DMS53 (cell line): ENCODE measurements at places on chromosomes 16 and 17.

- peak; percentile 14 for DNase-seq
These were observed 83.9 kb upstream of the IRX5 start for GRCh38 chr16:54846766-54847165.

GRCh38 chr17:570388-570787, 144.3 kb downstream of the VPS53 start:
- DNase-seq = no peak

- no peak for DNase-seq
These were observed 32.4 kb downstream of the TMEM235 start for GRCh38 chr17:78263736-78264340.

DNA sequence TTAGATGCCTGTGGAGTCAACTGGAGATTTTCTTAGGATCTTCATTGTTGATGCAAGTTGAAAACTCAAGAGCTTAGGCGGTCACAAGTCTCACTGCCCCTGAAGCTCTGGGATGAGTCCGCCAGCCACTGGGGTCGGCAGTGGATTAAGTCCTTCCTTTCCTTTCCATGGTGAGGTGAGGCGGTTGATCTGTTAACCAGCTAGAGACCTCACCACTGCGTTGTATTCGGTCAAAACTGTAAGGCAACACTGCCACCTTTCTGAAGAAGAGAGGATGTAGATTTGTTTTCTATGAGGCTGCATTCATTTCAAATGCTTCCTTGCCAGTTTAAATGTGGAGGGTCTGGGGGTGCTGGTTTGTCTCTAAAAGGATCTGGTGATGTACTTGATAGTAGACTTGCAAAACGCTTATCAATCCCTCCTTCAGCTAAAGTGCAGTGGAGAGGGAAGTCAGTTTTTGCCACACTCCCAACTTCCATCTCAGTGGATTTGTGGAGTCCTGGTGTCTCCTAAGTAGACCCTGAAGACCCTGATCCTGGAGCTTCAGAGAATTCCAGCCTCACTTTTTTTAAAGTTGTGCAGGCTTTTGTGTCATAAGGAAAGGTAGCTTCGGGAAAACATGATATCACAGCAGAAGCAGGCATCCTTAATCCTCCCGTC, 1.7 kb downstream of the MYOCD start:
- peak; percentile 1 for DNase-seq

- DNase-seq = peak; percentile 66
These were observed 18.6 kb downstream of the FLOT2 start for GRCh38 chr17:28878981-28879380.

DNA sequence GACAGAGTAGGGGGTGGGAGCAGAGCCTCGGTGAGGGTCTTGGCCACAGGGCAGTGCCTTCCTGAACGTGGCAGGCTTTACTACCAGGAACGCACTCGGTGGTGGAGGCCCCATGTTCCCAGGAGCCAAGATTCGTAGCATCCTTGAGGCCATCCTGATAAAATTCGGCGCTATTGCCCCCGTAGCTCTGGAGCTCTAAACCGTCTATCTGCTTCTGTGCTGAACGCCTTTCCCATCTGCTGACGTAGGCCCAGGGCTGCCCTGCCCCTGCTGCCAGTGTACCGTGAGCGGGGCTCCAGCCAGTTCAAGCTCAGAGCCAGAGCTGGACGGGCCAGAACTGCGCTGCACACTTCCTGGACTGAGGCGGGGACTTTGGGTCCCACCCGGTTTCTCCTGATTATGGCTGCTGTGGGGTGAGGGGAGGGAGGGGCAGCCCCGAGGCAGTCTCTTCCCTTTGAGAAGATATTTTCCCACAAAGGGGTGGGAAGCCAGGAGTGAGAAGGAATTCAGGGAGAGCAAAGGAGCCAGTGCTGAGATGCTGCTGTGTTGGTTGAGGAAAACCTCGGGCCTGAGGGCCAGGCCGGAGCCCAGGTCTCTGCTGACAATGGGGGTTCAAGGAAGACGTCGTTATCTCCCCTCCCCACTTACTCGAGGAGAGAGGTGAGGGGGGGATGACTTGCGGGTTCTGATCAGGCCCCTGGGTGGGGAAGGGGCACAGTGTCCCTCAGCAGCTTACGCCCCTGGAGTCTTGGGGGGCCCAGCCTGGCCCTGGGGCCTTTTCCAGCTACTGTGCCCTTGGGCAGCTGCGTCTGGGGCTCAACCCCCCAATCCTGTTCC, 29.4 kb downstream of the OR1D5 start:
- no peak for DNase-seq

GRCh38 chr16:57534881-57535658, 1.3 kb downstream of the CCDC102A start:
- DNase-seq = no peak

DNA sequence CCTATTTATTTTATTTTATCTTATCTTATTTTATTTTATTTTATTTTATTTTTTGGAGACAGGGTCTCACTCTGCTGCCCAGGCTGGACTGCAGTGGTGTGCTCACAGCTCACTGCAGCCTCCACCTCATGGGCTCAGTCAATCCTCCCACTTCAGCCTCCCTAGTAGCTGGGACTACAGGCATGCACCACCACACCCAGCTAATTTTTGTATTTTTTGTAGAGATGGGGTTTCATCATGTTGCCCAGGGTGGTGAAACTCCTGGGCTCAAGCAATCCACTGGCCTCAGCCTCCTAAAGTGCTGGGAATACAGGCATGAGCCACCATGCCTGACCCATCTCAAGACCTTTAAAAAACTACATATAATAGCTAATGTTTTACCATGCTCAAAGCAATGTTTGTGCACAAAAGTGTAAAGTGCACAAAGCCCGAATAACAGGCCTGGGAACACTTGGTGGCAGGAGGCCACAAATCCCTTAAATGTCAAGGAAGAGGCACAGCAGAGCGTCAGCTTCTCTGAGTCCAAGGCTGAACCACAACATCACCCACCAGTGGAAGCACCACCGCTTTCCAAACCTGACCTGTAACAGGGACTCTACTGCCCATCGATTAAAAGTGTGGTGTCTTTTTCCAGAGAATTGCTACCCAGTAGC, 30.6 kb upstream of the SLC39A11 start:
- DNase-seq = no peak

- no peak for DNase-seq
These were observed 91.6 kb downstream of the ABCC6 start for GRCh38 chr16:16131659-16132058.

DNA sequence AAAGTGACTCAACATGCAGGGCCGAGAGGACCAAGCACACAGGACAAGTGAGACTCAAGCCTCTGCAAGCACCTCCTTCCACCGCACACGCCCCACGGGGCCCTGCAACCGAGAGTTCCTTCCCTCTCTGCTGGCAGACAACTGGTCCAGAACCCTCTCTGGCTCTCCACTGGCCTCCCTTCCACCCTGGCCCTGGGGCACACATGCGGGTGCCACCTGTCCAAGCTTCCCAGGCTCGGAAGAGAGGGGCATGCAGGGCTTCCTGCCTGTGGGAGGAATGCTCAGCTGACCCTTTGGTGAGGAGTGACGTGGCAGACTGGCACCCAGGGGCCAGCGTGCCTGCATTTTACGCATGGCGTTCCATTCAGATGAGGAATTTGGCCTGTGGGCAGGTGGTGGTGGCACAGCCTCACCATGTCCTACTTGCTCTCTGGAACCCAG, 59.8 kb downstream of the PIPOX start:
- DNase-seq = no peak

DNA sequence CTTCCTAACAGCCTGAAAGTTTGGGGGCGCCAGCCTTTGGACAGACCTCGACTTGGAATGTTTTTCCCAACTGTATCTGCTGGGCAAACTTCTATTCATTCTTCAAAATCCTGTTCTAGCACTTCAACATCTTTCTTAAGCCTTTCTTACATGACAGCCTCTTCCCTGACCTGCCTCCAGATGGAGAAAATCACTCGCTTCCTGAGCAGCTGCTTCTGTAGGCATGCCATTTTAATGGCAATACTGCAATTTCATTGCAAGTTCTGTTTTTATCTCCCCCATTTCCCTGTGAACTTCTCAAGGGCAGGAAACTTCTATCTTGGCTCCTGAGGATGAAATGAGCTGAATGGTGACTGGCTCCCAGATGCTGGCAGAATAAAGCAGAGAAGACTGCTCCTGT, 128.8 kb upstream of the ASIC2 start:
- DNase-seq = no peak

GRCh38 chr17:39845052-39845846, 18.9 kb downstream of the IKZF3 start:
- no peak for DNase-seq

DNA sequence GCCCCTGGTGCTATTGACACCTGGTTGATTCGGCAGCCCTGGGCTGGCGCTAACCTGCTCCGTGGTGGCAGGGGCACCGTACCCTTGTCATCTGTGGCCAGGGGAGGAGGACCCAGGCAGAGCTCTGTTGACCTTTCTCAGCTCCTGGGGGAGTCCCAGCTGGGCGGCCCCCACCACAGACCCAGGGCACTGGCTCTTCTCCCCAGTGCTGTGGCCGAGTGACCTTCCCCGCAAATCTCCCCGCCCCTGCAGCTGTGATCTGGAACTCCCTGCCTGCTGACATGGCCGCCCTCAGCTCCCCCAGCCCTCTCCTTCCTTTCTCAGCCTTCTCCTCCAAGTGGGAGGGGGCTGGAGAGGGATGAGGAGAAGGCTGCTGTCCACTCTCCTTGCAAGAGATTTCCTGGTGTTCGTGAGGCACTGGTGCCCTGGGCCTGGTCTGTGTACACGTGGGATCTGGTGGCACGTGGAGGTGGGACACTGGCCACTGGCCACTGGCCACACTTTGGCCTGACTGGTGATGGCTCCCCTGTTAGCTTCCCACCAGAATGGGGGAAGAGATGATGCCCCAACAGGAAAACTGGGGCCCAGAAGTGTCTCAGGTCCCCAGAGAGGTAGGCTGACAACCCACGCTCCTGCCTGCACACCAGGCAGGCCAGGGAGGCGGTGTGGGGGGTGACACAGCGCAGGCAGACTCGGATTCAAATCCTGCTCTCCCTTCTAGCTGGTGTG, 8.2 kb downstream of the FMNL1 start:
- no peak for DNase-seq

- DNase-seq = no peak
These were observed 335.9 kb upstream of the TNRC6C start for GRCh38 chr17:77622647-77623046.

GRCh38 chr16:12557786-12558185, 245.9 kb downstream of the CPPED1 start:
- DNase-seq = no peak

- DNase-seq = no peak
These were observed 4.8 kb upstream of the CDK5RAP3 start for GRCh38 chr17:47966079-47966519.

- DNase-seq = peak; percentile 64
These were observed 9.9 kb downstream of the CYGB start for GRCh38 chr17:76527430-76528111.

GRCh38 chr17:42878123-42878880, 22.3 kb upstream of the G6PC1 start:
- DNase-seq = peak; percentile 88

GRCh38 chr17:43028221-43028861, 3.3 kb downstream of the RND2 start:
- DNase-seq = no peak

DNA sequence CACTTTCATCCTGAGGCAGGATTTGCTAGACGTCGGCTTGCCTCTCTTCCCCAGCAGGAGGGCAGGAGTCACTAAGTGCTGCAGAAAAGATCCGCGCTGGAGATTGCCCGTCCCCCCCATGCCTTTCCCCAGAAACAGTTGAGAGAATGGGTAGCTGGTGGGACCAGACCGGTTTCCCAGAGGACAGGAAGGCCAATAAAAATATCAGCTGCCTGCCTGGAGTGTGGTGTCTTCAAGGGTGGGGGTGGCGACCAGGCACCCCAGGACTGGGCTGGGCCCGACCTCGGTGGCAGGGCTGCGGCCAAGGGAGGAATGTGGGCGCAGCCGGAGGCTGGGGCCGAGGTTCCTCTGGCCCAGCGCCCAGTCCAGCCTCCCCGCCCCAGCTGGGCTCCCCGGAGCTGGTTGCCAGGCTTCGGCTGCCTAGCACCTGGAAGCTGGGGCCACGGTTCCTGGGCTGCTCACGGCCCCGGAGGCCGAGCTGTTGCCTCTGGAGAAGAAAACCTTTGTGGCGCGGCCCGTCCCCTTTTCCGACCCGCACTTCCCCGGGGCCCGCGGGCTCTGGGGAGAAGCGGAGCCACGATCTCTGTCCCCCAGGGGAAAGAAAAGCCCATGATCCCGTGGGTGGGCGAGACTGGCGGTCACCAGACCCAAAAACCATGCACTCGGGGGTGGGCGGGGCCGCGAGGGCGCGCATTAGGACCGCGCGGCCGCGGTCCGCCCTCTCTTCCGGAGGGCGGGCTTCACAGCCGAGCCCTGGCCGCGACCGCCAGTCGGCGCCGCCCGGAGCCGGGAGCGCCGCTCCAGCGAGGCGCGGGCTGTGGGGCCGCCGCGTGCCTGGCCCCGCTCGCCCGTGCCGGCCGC, at the start of gene TRAF4:
Gene TRAF4 (plus strand): TSS at position 769 of the 861 bp plus-strand sequence. CDS start 102 bp downstream, outside the sequence.
- peak; percentile 88 for DNase-seq

DNA sequence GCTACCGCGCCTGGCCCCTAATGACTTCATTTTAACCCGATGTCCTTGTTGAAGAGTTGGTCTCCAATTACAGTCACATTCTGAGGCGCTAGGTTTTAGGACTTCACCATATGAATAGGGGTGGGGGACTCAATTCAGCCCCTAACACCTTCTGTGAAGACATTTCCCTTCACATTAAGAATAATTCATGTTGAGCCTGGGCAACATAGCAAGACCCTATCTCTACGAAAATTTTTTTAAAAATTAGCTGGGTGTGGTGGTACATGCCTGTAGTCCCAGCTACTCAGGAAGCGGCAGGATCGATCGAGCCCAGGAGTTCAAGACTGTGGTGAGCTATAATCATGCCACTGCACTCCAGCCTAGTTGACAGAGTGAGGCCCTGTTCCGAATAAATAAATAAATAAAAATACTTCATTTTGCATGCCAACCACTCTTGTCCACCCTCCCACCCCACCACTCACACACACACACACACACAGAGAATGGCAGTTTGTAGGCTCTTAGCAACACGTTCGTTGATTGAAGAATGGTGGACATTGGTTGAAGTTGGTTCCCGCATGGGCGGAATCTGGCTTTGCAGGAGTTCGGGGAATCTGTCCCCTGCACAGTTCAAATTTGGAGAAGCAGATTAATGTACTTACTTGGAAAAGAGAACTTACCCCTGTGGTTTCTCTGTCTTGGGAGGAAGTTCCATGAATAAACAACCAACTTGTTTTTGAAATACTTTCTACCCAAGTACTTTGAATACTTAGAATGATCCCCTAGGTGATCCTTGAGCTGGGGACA, 27.8 kb upstream of the TVP23A start:
- no peak for DNase-seq

DNA sequence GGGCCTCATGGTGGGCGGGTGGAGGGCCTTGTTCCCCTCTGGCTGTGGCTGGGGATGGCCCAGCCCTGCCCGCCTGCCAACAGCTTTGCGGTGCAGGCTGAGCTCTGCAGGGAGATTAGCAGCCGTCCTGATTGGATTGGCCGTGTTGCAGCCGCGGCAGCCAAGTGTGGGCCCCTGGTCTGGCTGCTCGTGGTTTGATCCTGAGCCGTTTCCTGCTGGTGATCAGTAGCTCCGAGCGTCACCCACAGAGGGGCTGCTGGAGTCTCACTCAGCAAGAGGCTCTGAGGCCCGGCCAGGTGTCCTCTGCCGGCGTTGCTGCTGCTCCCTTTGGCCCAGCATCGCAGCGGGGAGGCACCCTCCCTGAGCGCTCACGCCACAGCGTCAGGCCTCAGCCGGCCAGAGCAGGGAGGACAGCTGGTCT, 32.5 kb downstream of the BAIAP2 start:
- DNase-seq = no peak
